MM.1S (cell line): ENCODE measurements at places on chromosomes 2 and 18.

DNA sequence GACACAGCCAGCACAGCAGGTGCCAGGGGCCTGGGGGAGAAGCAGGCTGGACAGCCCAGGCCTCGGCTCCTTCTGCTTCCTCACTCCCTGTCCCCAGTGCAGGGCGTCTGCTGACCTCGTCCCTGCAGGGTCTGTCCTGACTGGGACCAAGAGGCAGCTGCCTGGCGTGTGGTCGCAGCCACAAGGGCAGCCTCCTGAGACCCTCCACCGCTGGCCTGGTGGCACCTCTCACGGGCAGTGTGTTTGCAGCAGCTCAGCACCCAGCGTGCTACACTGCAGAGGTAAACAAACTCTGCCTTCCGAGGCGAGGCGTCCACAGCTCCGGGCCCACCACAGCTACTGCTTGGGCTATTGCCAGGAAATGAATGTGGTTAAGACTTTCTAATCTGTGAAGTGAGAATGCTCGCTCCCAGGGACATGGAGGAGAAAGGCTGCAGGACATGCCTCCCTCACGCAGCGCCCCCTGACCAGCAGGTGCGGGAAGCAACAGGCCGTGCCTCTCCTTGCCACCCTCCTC is 46.1 kb upstream of the HPCAL1 start:
- no peak for DNase-seq

- DNase-seq = no peak
Measured at GRCh38 chr2:45232818-45233217, 223.6 kb upstream of the SIX2 start.

- DNase-seq = no peak
Measured at GRCh38 chr2:140775411-140775810, 1355.4 kb downstream of the LRP1B start.

- no peak for DNase-seq
Measured at GRCh38 chr2:85797921-85798320, 44.1 kb downstream of the ATOH8 start.

DNA sequence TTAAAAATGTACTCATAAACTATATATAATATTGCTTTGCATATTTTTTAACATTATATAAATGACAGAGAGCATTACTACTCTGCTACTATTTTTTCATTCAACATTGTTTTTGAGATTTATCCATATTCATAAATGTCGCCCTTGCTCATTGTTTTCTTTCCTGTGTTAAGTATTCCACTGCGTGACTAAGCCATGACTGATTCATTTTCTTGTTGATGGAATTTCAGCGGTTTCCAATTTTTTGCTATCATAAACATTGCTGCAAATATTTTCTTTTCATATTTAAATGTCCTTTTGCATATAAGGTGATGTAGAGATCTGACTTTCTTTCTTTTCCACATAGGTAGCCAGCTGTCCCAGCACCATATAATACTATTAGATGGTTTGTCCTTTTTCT is 57.6 kb downstream of the SFXN5 start:
- DNase-seq = no peak

DNA sequence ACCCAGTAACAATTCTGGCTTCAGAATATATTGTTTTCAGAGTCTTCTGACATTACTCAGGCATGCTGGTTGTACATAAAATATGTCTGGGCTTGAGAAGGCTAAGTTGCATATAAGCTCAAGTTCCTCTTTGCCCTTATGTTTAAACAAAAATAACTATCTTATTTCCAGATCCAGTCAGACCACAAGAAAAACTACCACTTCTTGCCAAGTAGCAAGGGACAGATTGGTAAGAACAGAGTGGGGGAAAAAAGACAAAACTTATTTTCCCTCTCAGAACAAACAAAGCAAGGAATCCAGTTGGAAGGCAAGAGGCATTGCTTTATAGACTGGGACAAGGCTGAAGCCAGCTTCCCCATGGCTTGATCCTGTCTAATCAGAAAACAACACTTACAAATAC is 1036.7 kb upstream of the CELF4 start:
- DNase-seq = no peak

DNA sequence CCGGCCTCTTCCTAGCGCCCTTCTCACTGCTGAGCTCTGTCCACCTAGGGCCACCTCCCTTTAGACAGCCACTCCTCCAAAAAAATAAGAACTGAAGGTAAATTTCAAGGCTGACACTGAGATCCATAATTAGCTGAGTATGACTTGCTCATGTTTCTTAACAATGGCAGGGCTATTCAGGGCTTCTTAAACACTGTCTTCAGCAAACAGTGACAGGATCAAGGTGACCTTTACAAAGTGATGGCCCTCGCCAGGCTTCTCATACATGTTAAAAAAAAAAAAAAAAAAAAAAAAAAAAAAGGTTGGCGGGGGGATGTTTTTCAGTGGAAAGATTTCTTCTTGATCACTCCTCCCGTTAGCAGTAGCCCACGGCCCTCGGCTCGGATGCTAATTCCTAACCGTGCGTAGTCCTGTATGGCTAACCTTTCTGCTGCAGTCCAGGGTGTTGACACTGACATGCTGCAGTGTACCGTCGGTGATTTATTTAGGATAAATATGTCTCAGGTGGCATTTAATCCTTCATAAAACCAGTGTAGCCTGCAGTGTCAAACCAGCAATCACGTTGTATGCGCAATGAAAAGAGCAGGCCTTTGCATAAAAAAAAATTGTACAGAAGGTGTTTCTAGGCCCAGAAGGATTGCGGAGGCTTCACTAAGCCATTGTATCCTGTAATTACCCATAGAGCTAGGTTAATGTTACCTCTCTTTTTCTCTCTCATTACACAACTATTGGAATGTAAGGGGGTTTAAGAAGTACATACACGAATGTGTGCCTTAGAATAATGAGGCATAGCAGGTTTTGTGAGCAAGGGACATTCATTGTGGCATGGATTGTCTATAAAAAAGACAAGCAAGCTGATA is 142.7 kb downstream of the PTGR3 start:
- no peak for DNase-seq
